ENCODE measurements at places on chromosomes 13 and 19.

DNA sequence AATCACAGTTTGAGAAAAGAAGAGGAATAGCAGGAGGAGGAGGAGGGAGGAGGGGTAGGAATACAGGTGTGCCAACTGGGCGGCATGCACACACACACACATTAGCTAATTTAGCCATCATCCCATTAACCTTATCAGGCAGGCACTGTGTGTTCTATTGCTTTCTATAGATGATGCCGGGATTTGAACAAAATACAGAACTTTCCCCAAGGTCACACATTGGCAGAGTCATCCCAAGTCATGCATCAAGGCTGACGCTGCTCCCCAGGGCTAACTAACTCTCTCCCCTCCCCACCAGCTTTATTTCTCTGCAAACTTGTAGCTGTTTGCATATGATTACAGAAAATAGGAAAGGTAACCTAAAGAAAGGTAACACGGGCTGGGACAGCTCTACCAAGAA lies 83.0 kb downstream of the NUFIP1 start:
- no peak for DNase-seq

- DNase-seq: no peak
Measured at GRCh38 chr13:110559986-110560385, 1.5 kb downstream of the RAB20 start.

DNA sequence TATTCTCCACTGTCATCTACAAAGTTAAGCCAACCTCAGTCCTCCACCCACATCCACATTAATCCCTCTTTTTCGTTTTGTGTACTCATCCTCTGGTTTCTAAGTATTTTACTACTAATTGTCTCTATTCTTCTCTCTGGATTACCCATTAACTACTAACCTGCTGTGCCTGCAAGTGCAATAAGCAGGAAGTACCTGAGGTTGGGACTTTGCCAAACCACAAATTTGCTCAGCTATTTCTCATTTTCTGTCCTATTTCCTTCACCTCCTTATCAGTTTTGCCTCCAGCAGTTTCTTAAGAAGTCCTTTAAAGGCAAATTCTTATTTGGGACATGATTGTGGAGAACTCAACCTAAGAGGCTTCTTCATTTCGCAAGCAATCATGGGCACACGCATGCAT lies 1708.9 kb downstream of the SLITRK5 start:
- no peak for DNase-seq

GRCh38 chr13:86946734-86947133 lies 724.4 kb upstream of the SLITRK5 start:
- no peak for DNase-seq

DNA sequence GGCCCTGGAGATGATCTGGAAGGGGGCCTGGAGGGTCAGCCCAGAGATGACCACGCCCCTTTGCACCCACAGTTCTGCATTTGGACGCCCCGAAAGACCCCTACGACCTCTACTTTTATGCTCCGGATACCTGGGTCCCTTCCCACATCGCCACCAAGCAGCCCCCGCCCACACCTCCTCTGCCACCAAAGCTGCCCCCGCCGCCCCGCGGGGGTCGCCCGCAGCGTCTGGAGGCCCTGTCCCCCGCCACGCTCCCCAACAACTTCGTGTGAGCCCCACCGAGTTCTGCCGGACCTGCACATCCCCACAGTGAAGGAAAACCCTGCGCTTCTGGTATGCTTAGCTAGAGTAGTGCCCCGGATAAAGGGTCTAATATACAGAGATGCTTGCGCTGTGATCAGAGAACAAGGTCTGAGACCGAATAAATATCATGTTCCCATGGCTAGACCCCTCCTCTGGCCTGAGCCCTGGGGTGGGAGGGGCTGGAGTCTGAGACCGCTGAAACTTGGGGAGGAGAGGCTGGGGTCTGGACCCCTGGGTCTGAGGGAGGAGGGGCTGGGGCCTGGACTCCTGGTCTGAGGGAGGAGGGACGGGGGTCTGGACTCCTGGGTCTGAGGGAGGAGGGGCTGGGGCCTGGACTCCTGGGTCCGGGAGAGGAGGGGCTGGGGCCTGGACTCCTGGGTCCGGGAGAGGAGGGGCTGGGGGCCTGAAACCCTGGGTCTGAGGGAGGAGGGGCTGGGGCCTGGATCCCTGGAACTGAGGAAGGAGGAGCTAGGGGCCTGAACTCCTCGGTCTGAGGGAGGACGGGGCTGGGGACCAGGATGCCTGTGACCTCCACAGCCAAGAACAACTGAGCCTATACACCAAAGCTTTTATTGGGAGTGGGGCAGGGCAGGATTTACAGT lies 3.6 kb downstream of the GFY start:
- DNase-seq: no peak

DNA sequence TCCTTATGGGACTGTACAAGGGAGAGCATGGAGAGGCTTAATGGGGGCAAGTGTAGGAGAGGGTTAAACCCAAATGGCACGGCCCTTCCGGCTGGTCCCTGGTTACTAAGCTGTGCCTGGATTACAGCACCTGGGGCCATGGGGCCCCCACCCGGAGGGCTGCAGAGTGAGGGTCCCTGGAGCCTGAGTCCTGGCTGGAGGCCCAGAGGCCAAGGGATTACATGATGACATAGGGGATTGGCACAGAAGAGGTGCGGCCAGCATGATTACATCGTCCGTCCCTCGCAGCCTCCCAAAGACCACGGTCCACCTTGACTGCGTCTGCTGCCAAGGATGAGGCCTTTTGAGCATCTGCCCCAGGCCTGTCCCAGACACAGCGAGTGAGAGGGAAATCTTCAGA lies 149.4 kb downstream of the URI1 start:
- no peak for DNase-seq

DNA sequence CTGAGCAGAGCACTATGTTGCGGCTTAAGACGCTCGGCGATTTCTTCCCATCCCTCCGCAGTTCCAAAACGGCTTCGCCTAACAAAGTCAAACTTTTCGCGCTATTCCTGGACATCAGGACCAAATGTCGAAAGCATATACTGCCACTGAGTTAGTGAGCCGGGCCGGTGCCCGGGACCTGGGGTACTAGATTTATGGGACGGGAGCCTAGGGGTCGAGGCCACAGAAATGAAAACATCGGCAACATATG lies 699 bp downstream of the RCBTB2 start:
- no peak for DNase-seq

GRCh38 chr13:112870051-112870331 lies 99.0 kb upstream of the MCF2L start:
- no peak for DNase-seq

DNA sequence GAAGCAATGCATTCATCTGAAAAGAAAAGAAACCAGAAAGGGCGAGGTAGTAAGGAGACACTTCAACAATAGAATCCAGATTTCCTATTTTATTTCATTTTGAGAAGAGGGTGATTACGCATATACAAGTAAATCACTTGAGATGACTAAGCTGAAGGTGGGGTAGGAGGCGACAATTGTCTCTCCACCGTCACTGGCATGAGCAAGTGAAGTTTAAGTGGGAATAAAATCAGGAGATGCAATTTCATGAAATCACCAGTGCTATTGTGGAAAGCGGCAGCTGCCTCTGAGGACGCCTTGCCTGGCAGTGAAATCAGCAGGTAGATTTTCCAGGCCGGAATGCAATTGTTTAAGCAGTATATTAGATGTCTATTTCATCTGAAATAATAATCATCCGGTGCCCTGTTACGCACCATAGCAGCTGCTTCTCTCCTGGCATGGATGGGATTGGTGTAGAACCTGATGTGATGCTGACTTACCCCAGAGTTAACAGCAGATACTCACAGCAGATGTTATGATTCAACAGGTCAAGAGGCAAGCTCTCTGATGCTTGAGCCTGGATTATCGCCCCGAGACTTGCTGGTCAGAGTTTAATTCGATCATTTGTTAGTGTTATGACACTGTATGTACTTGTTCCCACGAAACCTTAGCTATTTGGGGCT lies 64.3 kb downstream of the RASL11A start:
- DNase-seq: no peak

DNA sequence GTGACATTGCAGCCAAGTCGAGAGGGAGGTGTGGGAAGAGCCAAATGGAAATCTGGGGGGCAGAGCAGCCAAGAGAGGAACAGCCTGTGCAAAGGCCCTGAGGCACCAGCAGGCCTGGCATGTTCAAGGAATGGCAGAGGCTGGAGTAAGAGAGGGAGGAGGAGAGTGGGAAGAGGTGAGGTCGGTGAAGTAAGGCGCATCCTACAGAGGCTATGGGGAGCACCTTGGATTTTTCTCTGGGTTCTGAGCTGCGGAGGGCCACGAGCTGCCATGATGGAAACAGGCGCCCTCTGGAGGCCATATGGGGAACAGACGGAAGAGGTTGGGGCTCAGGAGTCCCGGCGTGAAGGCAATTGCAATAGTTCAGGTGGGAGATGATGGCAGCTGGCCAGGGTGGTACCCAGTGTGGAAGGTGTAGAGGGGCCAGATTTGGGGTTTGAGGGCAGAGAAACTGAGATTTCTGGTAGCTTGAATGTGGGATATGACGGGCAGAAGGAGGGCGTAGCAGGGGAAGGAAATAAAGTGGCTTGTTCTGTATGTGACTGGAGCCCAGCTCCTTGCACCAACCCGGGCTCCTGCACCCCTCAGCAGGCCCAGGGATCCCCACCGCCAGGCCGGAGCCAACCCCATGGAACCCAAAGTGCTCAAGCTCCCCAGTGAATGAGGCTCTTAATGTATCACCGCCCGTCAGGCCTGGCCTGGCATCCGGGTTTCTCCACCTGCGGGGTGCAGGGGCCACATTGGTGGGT lies 20.5 kb upstream of the STRN4 start:
- peak; percentile 53 for DNase-seq

DNA sequence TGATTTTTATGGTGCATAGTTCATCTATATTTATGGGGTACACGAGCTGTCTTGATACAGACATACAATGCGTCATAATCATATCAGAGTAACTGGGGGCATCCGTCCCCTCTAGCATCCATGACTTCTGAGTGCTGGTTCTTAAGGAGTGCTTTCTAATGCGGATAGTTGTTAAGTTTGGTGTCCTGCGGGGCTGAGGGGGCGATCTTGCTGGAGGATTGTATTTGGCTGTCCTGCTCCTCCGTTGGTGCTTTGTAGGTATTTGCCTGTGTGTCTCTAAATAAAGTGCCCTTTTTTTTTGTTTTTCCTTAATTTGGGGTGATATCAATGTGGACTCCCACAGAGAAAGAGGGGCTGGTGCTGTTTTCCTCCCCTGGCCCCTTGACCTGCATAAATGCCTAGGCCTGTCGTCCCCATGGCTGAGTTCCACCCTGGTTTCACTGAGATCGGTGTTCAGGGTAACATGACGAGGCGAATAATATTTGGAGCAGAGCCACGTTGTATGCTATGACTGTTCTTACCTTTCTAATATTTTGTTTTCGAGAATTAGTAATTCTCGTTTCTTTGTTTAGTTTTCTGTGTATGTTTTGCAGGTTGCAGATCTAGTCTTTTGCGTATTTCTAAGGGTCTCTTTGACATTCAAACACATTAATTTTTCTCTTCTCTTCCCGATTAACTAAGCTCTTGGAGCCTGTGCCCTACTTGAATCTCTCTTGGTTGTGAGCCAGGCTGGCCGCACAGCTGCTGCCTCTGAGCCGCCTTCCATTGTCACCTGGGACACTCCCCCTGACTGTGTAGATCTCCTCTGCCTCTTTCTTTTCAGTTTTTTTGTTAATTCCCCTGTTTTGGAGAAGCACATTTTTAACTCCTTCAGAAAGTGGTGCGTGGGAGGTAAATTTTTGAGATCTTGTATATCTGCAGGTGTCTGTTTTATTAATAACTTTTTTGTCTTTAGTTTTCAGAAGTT lies 100.3 kb downstream of the ARHGEF7 start:
- no peak for DNase-seq

Data from activated CD4-positive, alpha-beta T cell treated with anti-CD3 and anti-CD28 coated beads for 24 hours (primary cell).